Tibial nerve (tissue), 4 donors: ENCODE measurements at places on chromosomes 2 and 18. TPM values are rescaled to one million over a fixed set of nuclear protein-coding genes. Genes with fewer than 3 reads are reported as not detected.

TNS1 gene
- 588 TPM for total RNA-seq

- no peak for DNase-seq
These were observed 89.4 kb upstream of the SPTBN1 start for GRCh38 chr2:54366487-54367280.

DNA sequence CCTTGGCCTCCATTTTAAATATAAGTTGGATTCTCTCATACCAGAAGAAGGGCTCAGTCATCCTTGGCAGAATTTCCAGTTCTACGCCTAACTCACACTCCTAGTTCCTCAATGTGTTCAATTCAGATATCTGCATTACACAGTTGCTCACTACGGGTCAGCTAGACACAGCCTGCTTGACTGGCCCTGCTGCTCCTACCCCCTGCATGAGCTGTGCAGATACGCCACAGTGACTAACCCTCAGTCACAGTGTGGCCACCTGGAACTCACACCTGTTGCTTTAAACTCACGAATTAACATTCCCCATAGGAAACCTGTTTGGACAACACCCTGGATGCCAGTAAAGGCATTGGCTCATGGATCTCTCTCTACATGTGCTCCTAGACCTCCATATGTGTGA is 429.6 kb downstream of the NCKAP5 start:
- no peak for DNase-seq

GRCh38 chr18:39959839-39960238 is 1995.2 kb upstream of the PIK3C3 start:
- DNase-seq: no peak

DNA sequence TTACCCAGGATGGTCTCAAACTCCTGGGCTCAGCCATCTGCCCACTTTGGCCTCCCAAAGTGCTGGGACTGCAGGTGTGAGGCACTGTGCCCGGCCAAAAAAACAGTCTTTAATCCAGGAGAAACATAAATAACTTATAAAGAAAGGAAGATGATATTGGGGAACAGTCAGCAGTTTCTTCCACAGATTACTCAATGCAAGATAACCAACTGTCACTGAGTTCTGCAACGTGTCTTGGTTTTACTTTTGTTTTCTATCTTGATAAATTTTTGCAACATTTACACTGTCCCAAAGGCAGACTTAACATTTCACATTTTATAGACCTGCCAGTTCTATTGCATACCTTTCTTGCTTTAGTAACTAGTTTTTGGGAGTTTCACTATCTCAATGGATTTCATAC is 71.1 kb downstream of the ANKRD44 start:
- DNase-seq: no peak

FBXO48 gene
- 1.1 TPM for total RNA-seq

GRCh38 chr2:168431301-168432024 is 24.6 kb upstream of the CERS6 start:
- DNase-seq: no peak

TDRD15 gene
- total RNA-seq: not detected
